ENCODE measurements at places on chromosomes 16 and 17.

- DNase-seq = no peak
Observed at GRCh38 chr16:56047307-56048234, 143.7 kb upstream of the GNAO1 start.

DNA sequence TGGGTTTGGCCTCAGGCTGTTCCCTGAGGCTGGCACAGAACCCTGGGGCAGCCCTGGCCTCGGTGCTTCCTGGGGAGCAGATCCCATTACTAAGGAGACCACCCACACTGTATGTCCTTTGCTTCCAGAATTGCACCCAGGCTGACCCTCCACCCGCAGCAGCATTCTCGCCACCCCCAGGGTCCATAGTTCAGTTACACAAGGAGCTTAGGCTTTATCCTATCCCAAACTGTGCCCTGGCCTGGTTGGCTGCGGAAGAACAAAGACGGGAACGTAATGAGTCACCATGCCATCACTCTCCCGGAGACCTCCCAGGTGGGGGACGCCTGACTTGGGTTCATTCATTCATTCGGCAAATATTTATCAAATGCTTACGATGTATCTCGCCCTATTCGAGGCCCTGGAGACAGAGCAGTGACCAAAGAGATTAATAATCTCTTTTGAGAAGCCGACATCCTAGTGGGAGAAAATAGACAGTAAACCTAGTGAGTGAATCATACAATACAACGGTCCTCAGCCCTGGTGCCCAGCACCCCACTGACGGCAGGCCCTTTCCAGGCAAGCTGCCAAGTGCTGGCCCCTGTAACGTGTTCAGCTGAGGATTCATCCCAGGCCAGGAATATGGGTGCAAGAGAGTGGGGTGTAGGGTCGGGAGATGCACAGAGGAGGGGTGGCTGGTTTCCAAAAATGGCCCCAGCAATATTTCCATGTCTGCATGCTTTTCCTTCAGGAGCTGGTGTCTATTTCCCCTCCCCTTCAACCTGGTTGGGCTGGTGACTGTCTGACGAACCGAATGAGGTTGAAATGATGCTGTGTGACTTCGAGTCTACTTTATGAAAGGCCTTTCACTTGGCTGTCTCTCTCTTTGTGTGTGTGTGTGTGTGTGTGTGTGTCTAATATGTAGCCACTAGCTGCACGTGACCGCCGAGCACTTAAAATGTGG lies 134.2 kb downstream of the MGAT5B start:
- DNase-seq = no peak

DNA sequence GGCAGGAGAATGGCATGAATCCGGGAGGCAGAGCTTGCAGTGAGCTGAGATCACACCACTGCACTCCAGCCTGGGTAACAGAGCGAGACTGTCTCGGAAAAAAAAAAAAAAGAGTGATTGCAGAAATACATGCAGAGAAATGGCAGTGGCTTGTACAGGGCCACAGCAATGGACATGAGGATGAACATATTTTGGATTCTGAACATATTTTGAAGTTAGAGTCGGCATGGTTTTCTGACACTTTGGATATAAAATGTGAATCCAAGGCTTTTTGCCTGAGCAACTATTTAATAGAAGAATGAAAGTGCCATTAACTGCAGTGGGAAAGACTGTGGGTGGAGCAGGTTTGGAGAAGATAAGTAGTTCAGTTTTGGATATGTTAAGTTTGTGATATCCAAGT lies 35.8 kb downstream of the CPD start:
- DNase-seq = no peak

- no peak for DNase-seq
Observed at GRCh38 chr16:78102865-78103264, 3.4 kb downstream of the WWOX start.

DNA sequence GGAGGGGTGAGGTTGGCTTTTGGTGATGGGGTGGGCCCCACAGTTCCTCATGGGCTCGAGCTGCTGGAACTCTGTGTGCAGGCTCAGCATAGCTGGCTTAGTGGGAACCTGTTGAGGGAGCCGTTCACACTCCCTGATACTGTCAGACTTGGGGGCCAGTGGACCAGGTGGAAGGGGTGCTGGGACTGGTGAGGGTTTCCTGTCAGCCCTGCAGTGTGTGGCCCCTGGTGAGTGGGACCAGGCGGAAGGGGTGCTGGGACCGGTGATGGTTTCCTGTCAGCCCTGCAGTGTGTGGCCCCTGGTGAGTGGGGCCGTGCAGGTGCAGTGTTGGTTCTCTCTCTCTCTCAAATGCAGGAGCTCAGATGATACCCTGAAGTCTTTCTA lies 45.1 kb upstream of the ZNF750 start:
- DNase-seq = no peak

GRCh38 chr17:70021726-70022125 lies 53.3 kb upstream of the KCNJ16 start:
- no peak for DNase-seq

DNA sequence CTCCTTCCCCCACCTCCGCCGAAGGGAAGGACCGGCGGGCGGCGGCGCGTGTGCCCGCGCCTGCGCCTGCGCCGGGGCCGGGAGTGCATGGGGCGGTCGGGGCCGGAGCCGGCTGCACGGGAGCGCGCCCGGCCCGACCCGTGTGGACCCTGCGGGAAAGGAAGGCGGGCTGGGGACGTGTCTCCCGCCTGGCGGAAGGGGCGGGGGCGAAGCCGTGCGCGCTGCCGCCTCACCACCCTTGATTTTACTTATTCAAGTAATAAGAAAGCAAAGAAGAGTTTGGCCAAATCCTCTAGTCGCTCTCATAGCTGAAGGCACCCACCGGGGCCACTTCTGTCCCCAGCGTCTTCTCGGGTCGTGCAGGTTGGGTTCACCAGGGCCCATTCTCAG lies 596 bp upstream of the PFN1 start:
- peak; percentile 91 for DNase-seq

DNA sequence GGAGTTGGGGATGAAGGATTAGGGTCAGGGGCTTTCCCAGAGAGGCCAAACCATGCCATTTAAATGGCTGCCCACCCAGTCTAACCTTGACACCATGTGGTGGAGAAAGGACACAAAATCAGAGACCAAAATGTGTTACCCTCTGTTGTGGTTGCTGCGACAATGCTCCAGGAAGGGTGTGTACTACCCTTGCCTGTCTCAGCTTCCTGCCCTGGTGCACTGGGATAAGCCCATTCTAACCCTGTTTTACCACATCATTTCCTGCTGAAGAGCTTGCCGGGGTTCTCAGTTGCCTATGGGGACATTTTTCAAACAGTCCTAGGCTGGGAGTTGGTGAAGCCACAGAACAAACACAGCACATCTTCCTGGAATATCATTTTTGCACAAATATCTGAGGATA lies 4.9 kb downstream of the OR4D1 start:
- peak; percentile 83 for DNase-seq

DNA sequence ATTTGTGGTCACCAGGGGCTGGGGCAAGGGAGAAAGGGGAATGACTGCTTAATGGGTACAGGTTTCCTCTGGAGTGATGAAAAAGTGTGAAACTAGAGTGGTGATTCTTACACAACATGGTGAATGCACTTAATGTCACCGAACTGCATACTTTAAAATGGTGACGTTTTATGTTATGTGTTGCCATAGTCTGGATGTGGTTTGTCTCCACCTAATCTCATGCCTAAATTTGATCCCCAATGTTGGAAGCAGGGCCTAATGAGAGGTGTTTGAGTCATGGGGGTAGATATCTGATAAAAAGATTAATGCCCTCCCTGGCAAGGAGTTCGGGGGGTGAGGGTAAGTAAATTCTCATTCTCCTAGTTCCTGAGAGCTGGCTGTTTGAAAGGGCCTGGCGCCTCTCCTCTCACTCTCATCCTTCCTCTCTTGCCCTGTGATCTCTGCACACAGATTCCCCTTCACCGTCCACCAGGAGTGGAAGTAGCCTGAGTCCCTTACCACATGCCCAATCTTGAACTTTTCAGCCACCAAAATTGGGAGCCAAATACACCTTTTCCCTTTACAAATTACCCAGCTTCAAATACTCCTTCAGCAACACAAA lies 15.3 kb downstream of the XPO6 start:
- no peak for DNase-seq

DNA sequence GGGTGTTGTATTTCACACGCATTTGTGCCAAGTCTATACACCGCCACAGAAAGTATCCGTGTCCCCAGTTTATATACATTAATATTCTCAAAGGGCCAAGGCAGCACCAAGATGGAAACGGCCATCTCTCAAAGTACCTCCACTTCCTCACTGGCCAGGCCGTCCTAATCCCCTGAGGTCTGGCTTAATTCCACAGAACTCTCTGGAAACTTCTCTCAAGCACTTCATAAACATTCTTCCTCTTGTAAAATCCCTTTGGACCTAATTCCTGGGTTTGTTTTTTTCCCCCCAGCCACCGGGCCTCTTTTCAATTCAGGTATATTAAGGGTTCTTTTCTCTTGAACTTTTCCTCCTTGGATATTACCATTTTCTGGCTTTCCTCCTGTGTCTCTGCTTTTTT lies 5.1 kb upstream of the ERN1 start:
- no peak for DNase-seq

- no peak for DNase-seq
Observed at GRCh38 chr16:89732918-89733242, 11.5 kb downstream of the ZNF276 start.

DNA sequence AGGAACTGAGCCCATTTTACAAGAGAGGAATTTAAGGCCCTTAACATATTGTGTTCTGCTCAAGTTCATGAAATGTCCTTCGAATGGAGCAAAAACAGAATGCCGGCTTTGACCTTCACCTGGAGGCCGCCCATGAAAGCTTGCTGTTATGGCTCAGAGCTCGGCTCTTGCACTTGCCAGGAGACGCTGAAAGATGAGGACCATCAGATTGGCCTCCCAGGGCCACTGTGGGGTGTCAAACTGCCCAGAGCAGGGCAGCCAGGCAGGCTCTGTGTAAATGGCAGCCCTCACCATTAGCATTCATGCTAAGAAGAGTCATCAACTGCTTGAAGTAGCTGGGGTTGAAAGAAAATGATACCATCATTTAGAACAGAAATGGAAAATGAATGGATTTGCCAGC lies 39.3 kb downstream of the IL21R start:
- DNase-seq = no peak

DNA sequence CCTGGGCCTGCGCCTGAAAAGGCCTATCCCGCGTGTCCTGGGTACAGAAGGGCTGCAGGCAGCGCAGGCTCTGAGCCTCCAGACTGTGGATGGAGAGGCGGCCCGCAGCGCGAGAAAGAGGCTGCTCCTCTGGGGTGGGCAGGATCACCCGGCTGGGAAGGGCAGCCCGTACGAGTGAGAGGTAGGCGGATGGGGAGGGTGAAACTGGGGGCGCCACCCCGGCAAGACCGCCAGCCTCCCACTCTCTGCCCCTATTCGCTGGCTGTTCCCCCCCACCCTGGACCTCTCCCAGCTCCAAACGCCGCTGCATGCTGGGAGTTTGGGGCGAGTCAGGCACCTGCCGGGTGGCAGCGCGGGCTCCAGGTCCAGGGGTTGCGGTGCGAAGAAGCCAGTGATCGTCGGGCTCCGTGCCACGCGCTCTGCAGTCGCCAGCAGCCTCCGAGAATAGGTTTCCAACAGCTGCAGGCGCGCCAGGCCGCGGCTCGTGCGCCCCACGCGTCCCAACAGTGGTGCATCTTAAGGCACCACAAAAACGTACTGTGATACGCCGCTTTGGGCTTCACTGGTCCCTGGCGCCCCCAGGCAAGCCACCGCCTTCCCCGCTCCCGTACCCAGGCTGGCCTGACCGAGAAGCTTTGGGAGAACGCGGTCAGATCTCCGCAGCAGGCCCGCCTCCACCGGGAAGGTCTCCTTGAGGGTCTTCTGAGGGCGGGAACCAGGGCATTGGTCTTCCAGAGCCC lies 1.1 kb downstream of the NOXO1 start:
- DNase-seq = peak; percentile 38

- no peak for DNase-seq
Observed at GRCh38 chr17:74522381-74523105, 8.7 kb downstream of the CD300LB start.

GRCh38 chr16:9596788-9597187 lies 505.3 kb downstream of the HAPSTR1 start:
- no peak for DNase-seq

GRCh38 chr17:33342025-33342424 lies 48.9 kb upstream of the ASIC2 start:
- DNase-seq = peak; percentile 8
